ENCODE measurements at places on chromosomes 7 and 10. TPM values are rescaled to one million over a fixed set of nuclear protein-coding genes. Genes with fewer than 3 reads are reported as not detected.

DNA sequence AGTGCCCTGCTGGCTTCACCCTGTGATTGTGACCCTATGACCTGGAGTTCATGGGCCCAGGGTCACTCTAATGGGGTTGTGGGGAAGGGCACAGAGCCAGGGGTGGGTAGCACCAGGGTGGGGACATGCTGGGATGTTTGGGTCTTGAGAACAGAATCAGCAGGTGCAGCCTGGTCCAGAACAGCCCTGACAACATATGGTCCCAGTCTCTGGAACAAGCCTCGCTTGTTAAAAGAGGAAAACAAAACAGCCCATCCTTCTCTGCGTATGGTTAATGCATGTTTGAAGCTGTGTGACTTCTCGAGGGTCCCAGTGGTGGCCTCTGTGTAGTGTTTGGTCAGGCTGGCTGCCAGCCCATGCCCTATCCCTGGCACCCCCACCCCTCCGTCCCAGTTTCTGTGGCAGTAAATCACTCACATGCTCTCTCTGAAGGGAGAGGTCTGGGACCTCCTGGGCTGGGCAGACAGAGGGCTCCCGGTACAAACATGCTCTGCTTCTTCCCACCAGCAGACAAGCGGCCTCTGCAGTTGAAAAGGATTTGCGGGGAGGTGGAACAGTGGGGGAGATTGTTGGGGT lies 79.4 kb downstream of the FAM241B start:
- no peaks in the 10 kb centered on the region for H3K36me3 ChIP-seq
- H3K4me1 ChIP-seq = peaks cover 8% of the 10 kb centered on the region
- DNase-seq = no peak

GRCh38 chr10:89966211-89966610 lies 264.8 kb downstream of the KIF20B start:
- no peak for DNase-seq
- no peak overlapping the region for H3K27ac ChIP-seq
- H3K27me3 ChIP-seq = no peaks in the 10 kb centered on the region
- H3K4me1 ChIP-seq = no peaks in the 10 kb centered on the region
- no peak overlapping the region for H3K4me3 ChIP-seq

DNA sequence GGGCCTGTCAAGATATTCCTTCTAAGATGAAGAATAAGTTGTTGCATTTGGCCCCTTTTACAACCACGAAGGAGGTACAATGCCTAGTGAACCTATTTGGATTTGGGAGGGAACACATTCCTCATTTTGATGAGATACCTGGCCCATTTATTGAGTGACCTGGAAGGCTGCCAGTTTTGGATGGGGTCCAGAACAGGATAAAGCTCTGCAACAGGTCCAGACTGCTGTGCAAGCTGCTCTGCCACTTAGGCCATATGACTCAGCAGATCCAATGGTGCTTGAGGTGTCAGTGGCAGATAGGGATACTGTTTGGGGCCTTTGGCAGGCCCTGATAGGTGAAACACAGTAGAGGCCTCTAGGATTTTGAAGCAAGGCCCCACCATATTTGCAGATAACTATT lies 704.6 kb downstream of the CCSER2 start:
- H3K4me1 ChIP-seq = no peaks in the 10 kb centered on the region
- no peaks in the 10 kb centered on the region for H3K36me3 ChIP-seq
- no peak for DNase-seq
- H3K27ac ChIP-seq = no peak overlapping the region
- H3K4me3 ChIP-seq = no peak overlapping the region
- no peaks in the 10 kb centered on the region for H3K27me3 ChIP-seq

Gene CHRM2
- total RNA-seq = not detected

Data from progenitor cell of endocrine pancreas (in vitro differentiated cells).